Memory B cell (primary cell): ENCODE measurements at places on chromosomes 6 and 20.

GRCh38 chr6:26491604-26492003 is 8.5 kb upstream of the BTN1A1 start:
- no peak for DNase-seq

GRCh38 chr6:6320901-6321300 is 439 bp upstream of the F13A1 start:
- no peak for DNase-seq

GRCh38 chr6:23523771-23524170 is 602.2 kb upstream of the NRSN1 start:
- DNase-seq = no peak

- DNase-seq = peak; percentile 48
These were observed 75.2 kb downstream of the OR2B2 start for GRCh38 chr6:27836783-27837624.

- DNase-seq = no peak
These were observed 147.2 kb upstream of the EYA4 start for GRCh38 chr6:133093956-133094355.

GRCh38 chr6:86961455-86962200 is 24.3 kb downstream of the HTR1E start:
- DNase-seq = no peak

DNA sequence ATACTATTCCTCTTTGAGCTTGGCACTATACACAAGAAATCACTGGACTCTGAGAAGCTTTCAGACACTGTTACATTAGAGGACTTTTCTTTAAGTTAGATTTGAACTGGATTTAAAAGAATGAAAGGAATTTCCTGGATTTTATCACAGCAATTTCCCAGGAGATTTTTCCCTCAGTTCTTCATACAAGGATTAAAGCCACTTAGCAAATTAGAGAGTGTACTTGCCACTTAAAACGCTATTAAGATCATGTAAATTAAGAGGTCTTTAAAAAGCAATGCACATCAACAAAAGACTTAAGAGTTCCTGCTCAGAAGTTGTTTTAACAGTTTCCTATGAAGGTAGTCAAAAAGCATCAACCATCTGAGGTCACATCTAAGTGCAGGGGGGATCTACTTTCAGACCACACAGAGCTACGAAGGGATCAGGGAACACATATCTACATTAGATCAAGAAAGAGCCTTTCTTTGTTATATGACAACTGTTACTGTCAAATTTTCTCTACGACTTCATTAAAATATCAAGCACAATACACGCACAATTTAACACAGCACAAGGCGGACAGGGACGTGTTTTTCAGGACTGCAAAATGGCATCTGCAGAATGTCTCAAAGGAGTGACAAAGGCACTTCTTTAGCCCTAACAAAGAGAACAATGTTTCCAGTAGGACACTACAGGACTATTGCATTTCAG is 65.8 kb downstream of the EPB41L2 start:
- no peak for DNase-seq

DNA sequence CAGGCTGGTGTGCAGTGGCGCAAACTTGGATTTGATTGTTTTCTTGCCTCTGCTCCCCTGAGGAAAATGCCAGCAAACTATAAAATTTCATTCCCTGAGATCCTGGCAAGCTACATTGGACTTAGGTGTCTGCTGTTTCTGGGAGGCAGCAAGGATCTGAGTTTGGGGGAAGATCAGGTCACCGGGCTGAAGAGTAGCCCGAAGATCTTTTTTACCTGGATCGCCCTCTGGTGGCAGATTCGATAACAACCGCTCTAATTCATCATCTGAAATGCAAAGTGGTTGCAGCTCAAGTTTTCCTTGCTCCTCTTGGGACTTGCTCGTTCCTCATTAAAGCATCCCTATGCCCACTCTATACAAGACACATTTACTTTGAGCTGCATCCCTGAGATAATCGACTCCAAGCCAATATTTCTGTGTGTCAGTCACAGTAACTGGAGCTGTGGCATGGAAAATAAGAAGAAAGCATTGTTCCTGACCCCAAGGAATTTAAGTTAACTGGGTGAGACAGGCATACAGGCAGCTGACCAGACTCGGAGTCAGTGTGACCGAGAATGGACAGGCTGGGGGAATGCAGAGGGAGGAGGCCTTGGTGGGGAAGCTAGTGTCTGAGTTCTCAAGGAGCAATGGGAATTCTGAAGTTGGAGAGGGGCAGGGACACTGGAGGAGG is 131.8 kb upstream of the PROKR2 start:
- DNase-seq = peak; percentile 37

- DNase-seq = no peak
These were observed 50.9 kb downstream of the SLC23A2 start for GRCh38 chr20:4950437-4950836.

DNA sequence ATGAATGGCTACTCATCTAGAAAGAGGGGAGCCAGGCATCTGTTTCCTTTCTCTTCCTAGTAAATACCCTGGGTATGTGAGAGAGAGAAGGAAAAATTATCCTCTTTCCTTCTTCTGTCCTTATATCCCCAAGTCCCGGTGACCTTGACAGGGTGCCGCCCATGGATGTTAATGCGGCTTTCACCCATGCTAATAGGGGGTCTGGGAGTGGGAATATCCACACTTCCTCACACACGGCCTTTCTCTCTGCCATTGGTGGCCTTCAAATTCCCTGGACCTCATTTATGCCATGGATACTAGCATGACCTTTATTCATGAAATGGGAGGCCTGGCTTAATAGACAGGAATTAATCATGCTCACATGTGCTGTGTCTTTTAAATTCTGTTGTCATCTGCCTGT is 159.0 kb upstream of the NOX3 start:
- no peak for DNase-seq

- no peak for DNase-seq
These were observed 10.4 kb upstream of the THBS2 start for GRCh38 chr6:169263836-169264608.

- DNase-seq = no peak
These were observed 242.2 kb downstream of the HIVEP2 start for GRCh38 chr6:142702501-142703460.

GRCh38 chr20:4073852-4074741 is 58.7 kb upstream of the RNF24 start:
- no peak for DNase-seq

- no peak for DNase-seq
These were observed 7.9 kb downstream of the PEX6 start for GRCh38 chr6:42970871-42971612.

GRCh38 chr6:35804996-35805736 is at the start of gene LHFPL5:
Gene LHFPL5 (plus strand): TSS chr6:35805352. CDS start chr6:35805671, 319 bp downstream.
- peak; percentile 39 for DNase-seq

- DNase-seq = no peak
These were observed 119.7 kb downstream of the MAP3K4 start for GRCh38 chr6:161111261-161111660.

- no peak for DNase-seq
These were observed 3.1 kb upstream of the TAF8 start for GRCh38 chr6:42047213-42047590.

- no peak for DNase-seq
These were observed 279.6 kb downstream of the PRL start for GRCh38 chr6:22017272-22017671.

DNA sequence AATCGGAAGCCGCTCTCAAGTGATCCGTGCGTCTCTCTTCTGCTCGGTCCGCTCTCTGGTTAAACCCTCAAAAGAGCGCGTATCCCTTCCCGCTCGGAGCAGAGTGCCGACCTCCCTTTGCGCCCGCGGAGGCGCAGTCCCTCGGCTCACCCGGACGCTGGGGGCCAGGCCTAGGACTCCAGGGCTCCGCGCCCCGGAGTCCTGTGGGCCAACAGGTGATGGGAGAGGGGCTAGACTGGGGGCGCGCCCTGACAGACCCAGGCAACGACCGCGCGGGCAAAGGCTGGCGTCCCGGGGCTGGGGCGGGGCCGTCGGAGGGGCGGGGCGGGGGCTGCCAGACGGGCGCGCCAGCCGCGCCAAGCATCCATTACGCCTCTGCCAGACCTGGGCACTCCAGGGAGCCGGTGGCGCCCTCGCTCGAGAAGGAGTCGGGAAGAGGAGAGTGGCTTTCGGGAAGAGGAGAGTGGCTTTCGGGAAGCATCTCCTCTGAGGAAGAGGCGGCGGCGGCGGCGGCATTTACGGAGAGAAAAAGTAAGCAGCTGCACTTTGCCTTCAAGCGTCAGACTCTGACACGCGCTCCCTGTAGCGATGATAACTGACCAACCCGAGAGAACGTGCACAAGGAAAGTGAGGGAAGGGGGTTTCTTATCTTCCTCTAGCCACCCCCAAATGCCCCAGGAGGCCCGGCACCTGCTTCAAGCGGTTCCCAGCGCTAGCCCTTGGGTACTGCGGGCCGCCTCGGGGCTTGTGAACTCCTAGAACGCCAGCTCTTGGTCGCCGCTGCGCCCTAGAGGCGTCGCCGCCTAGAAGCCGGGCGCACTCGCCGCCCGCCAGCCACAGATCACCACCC is 2.6 kb downstream of the EPHA7 start:
- DNase-seq = no peak

- DNase-seq = no peak
These were observed 94.4 kb upstream of the FAM184A start for GRCh38 chr6:119172824-119173223.

- no peak for DNase-seq
These were observed 19.9 kb downstream of the DSP start for GRCh38 chr6:7561153-7561964.

DNA sequence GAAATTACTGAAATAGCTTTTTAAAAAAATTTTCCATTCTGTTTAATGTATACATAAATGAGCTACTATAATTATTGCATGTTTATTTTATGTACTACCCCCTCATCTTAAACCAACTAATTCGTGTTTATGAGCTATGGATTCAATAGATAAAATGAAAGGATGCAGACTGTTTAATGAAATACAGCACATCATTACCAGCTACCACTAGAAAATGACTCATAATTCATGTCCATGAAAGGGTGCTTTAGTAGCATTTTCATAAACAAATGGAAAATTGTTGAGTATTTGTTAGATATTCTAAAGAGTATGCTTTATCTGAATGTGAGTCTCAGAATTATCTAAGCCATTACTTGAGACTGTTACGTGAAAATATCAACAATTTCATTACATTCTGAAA is 1590.1 kb downstream of the HACE1 start:
- DNase-seq = no peak

- DNase-seq = peak; percentile 11
These were observed 55.9 kb downstream of the ANKEF1 start for GRCh38 chr20:10090588-10091166.

- peak; percentile 46 for DNase-seq
These were observed 1.6 kb upstream of the ATXN1 start for GRCh38 chr6:16762550-16763477.

- DNase-seq = no peak
These were observed 91.3 kb upstream of the EYA2 start for GRCh38 chr20:46803123-46804020.

DNA sequence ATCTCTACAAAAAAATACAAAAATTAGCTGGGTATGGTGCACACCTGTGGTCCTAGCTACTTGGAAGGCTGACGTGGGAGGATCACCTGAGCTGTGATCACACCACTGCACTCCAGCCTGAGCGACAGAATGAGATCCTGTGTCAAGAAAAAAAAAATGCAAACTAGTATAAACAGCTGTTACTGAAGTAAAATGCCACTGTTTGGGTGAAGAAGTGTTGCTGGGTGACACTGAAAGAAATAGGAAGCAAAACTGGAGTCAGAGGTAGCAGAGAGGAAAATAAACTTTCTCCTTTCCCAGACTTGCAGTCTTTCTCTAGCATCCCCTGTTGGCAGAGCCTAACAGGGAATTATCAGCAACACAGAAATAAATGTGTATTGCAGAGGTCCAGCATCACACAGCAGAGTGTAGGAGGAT is 241.2 kb upstream of the PREP start:
- DNase-seq = no peak

DNA sequence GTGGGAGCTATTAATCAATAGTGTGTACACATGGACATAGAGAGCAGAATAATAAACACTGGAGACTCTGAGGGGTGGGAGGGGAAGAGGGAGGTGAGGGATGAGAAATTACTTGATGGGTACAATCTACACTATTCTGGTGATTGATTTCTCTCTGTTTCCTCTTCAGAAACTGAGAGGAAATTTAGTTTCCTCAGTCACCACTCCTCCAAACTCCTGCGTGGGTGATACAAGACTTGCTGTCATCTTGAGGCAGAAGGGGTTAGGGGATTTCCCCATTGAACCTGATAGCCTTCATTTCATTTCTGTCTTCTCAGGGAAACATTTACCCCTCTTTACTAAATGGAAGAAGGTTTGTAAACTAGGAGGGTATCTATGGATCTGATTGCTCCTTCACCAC is 84.3 kb upstream of the ESR1 start:
- DNase-seq = no peak

- DNase-seq = no peak
These were observed 3.3 kb downstream of the PLCB4 start for GRCh38 chr20:9071976-9072726.

GRCh38 chr20:47361057-47361915 is 4.8 kb upstream of the ZMYND8 start:
- DNase-seq = no peak

GRCh38 chr6:168029459-168030217 is 32.2 kb downstream of the KIF25 start:
- DNase-seq = no peak

DNA sequence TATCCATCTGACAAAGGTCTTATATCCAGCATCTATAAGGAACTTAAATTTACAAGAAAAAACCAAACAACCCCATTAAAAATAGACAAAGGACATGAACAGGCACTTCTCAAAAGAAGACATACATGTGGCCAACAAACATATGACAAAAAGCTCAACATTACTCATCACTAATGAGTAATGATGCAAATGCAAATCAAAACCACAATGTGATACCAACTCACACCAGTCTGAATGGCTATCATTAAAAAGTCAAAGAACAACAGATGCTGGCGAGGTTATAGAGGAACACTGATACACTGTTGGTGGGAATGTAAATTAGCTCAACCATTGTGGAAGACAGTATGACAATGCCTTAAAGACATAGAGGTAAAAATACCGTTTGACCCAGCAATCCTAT is 13.9 kb downstream of the MACROD2 start:
- no peak for DNase-seq
